ENCODE measurements at places on chromosomes 4 and X.

DNA sequence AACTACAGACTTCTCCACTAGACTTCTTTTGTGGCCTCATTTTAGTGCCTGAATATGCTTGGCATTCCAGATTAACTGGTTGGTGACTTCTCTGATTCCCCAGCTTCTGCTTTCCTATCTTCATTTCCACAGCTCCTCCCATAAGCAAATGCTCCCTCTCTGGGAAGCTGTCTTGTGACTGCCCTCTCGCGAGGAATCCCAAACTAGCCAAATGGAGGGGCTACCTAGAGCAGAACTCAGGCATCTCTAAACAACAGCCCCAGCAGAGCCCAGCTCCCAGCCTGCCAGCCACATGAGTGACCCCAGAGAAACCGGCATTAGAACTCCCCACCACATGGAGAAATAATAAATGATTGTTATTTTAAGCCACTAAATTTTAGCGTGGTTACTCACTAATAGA is 7.6 kb upstream of the VEGFD start:
- no peak for DNase-seq

GRCh38 chr4:145735347-145735675 is 55.4 kb downstream of the C4orf51 start:
- no peak for DNase-seq

DNA sequence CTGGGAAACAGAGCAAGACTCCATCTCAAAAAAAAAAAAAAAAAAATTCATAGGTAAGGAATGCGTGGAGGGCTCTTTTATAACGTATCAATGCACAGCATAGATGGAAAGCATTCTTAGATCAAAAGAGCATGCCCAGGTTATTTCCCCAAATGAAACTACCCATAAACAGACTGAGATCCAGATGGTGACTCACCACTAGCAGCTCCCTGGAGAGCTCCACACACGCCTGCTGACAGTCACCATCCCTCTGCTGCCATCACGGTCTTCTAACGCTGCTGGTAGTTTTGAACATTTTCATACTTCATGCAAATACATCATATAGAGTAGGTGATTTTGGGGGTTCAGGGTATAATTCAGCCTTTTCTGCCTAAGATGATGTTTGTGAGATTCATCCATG is 136.9 kb downstream of the ASMT start:
- no peak for DNase-seq

DNA sequence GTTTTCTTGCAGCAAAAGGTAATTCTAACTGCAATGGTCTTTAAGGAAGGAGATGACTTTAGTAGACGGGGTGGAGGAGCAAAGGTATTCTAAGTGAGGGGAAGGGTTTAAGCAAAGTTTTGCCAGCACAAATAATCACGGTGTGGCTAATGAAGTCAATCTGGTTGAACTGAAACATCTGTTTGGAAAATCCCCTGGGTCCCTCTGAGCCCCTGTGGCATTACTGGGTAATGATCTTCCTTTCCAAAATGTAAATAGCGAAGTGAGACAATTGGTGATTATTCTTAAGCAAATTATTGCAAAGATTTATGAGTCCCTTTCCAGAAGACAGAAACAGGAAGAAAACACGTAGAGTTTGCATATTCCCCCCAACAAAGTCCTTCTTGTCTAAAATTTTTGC is 47.2 kb downstream of the FGFBP1 start:
- DNase-seq = no peak

- DNase-seq = no peak
These were observed 194.7 kb downstream of the OPHN1 start for GRCh38 chrX:68238568-68238967.

DNA sequence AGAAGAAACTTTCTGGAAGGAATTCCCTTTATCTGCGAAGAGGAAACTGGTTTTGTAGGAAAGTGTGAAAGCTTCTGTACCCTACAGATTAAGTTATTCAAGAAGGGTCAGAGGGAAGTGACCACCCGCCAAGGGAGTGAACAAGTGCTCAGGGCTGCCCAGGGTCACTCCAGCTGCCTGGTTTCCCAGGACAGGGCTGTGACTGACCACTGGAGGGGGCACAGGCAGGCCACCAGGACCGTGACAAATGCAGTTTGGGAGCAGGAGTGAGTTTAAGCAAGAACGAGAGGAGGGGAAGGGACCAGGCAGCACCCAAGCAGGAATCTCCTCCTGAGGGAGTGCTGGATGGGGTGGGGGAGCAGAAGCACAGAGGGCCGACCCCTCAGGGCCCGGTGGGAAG is 34.2 kb downstream of the ZFYVE28 start:
- DNase-seq = no peak

DNA sequence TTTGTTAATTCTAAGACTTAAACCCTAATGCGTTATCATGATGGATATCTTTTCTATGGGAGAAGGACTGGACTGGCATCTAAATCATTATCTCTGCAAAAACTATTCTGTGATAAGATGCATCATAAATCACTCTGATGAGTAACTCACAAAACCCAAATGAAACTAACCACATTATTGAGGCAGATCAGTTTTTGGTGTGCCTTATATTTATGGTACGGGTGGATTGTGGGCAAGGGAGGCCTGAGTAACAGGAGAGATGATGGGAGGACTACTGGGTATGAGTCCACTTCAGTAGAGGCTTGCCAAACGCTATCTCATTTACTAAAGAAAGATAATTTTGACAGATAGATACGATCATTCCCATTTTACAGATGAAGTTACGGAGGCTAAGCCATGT is 66.4 kb upstream of the GUCY1A1 start:
- no peak for DNase-seq

DNA sequence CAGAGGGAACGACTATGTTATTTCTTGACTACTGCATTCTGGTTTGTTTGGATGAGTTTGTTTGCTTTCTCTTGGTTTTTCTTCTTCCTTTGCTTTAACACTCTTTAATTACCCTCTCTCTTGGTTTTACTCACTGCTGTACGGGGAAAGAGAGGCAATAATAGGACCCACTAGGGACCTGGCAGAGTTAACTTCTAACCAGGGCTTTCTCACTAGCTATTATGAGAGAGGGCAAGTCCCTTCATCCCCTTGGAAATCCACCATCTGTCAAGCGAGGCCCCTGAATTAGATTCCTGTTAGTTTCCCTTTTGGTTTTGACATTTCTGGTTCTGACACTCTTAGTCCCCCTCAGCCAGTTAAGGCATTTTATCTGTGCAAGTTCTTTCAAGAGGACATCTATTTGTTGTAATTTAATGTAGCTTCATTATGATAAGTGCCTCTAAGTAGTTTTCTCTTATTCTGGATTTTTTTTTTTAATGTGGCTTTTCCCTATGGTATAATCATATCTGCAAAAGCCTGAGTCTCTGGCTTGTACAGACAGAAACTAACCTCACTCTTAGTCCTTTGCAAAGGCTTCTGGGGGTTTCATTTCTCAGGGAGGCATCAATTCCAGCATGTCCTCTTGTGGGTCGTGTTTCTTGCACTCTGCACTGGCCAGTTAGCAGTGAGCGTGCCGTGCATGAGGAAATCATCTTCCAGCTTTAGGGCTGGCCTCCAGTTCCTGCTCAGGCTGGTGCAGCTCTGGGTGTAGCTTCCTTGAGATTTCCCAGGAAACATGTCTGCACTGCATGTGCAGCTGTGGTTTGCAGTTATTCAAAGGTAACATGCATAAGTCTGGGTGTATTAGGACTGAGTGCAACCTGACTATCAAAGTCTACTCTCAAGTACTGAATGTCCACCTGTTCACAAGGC is 221.3 kb downstream of the STIM2 start:
- DNase-seq = no peak

DNA sequence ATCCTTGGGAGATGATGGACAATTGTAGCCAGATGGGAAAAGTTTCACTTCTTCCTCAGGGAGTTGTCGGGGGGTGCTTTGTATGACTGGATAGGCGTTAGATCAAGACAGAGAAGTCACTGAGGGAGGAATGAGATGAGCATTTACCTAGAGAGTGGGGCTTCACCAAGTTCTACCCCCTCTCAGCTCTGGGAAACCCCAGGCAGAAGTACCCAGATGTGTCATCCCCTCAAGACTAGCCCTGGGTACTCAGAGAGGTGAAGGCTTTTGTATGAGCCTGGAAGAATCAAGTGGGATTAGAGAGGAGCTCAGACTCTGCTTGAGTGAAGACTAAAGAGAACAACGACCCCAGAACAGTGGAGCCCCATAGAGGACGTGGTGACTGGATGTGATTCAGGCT is 1.9 kb downstream of the MAGEB1 start:
- no peak for DNase-seq

DNA sequence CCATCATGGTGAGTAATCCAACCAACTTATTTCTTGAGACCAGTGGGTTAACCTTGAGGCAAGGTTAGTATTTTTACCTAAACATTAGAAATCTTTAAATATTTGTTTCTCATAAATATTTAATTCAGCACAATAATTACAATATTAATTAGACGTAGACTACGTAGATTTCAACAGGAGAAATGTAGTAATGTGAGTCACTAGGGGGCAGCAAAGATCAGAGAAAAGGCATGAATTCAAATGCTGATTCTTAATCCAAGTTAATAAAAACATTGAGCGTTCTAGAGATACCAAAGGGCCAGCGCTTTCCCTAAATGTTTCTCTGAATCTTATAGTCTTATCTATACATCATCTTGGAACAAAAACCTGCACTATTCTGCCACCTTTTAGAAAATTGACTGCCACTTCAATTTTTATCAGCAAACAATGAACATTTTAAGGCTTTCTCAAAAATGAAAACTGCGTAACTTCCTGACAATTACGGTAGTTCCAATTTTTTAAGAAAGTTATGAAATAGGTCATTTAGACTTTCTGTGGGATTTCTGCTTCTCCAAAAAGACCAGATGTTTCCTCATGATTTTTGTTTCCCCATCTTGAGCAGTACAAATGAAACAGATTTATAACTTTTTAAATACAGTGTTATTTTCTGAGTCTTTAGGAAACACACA is 180.7 kb downstream of the GASK1B start:
- DNase-seq = no peak

DNA sequence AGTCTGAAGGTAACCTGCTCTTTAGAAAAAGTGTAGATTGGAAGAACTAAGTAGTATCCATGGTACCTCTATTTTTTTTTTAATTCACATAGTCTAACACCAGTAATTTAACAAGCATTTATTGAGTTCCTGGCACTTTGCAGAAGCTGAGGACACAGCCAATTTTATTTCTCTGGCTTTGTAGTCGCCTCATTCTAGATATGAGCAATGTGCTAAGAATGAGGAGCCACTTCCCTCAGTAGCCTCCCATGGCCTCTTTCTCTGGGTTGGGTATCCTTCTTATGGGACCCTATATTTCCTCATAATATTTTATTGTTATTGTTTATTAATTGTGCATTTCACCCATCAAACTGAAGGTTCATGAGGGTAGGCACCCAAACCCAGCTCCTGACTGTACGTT is 67.6 kb downstream of the ENPEP start:
- no peak for DNase-seq

DNA sequence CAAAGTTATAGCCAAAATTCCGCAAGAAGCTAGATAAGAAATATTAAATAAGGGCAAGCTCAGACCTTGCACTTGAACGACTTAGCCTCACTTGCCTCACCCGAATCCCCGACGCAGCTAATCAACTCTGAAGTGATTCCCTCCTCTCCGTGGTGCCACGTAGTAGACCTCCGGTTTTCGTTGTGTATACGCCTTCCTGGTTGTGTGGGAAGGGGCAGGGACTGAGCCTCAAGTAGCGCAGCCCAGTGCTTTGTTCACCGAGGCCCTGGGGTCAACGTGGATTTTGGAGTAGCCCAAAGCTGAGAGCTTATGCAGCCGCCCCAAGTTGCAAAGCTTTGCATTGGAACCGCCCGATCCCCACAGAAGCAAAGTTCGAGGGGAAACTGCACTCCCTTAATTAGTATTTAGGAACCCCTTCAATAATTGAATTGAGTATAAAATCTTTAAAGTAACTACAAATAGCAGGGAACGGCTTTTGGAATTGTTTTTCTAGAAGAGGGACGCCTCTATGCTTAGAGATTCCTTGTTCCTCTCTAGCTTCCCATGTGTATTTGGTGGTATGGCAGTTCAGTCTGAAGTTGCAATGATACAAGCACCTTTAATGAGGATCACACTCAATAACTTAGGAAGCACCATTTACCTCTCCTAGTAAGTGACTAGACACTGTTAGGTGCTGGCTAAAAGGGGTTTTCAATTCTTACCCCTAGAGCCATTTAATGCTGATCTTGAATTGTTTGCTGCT is 55.7 kb downstream of the LINC00632 start:
- DNase-seq = no peak

DNA sequence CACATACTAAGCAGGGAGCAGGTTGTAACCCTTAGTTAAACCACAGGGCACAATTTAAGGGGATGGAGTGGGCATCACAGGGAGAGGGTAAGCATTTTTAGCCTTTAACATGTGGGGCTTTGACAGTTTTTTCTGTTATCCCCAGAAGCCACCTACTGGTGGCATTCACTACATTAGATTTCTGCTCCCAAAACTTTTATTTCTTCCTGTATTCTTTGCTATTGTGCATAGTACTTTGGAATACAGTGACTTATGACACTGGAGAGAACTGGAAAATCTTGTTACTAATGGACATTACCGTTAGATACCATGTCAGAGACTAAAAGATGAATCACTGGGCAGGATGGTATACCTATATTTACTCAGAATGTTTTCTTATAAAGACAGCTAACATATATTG is 7.3 kb downstream of the TRIM75 start:
- no peak for DNase-seq

GRCh38 chrX:9758021-9758638 is 7.5 kb downstream of the GPR143 start:
- no peak for DNase-seq

DNA sequence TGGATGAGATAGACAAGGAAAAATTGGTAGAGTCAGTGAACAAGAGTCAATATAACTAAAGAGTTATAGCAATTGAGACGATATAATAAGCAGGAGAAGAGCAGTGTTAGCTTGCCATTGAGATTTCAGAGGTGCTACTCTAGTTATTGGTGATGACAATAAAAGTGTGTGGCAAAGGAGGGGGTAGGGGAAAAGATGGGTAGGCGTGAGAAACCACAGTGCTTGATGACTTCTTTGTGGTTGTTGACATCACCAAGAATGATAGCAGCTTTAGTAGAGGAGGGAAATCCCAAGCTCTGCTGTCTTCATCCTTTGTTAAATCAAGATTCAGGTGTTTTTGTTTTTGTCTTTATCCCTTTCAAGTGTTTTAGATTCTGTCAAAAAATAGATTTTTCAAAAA is 179.9 kb upstream of the PPP3CA start:
- no peak for DNase-seq

DNA sequence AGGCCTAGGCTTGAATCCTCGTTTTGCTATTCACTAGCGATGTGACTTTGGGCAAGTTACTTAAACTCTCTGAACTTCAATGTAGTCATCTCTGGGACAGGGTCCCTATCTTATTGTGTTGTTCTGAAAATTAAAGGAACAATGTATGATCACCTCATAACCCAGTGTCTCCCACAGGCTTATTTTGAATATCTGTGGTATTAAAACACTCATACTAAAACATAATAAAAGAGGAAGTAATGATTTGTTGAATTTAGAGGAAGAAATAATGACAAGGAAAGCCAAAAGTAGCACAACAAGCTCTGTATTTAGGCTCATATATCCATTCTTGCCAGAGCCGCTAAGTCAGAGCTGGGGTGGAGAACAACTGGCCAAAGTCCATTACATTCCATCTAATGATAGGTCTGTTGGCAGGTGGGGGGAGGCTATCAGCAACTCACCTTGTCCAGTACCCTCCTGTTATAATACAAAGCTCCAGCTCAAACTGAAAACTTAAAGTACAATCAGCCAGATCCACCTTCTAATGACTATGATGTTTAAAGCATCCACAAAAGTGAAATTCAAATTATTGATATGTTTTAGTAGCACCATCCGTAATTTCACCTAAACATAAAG is 64.5 kb upstream of the LSM6 start:
- no peak for DNase-seq

All from right lobe of liver (tissue), 6 donors.